Stimulated activated CD4-positive, alpha-beta T cell treated with anti-CD3 and anti-CD28 coated beads, Interleukin-2, amount 100 ng/mL, for 24 hours (primary cell): ENCODE measurements at places on chromosomes 2 and 18.

DNA sequence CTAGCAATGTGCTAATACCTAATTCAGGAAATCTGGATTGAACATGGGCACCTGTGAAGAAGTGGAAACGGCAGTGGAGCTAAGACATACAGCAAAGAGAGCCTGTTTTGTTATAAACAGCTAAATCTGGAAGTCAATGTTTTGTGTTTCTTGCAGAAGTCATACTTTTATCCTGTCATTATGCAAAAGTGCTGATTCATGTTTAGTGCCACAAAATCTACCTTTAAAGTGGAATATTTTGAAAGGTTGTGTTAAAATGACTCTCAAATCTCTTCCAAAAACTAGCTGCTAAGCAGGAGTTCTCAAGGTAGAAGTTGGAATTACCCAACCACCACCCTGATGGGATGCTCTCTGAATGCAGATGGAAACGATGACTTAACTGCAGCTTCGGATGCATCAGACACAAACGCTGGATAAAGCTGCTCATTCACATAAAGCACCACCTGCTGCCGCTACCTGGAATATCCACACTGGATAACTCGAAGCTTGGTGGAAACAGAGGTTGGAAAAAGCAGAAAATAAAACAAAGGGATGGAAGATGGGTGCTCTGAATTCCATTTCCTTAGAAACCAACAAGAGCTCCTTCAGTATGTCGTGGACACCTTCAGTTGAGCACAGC is 132.6 kb upstream of the ZNF236 start:
- no peak for DNase-seq

- DNase-seq, result no peak
Observed at GRCh38 chr2:86625096-86625495, 1.4 kb upstream of the RNF103 start.

DNA sequence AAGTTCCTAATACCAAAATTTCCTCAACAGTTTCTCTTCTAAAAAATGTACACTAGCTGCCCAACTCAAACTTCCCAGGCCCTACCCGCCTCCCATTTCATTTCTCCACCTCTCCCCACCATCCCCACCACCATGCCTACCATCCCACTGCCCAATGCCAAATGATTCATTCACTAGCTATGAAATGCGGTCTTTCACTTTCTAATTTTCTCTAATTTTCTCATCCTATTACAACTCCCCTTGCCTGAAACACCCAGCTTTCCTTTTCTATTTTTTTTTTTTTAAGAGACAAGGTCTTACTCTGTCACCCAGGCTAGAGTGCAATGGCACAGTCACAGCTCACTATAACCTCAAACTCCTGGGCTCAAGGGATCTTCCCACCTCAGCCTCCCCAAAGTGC is 38.4 kb downstream of the KIDINS220 start:
- no peak for DNase-seq

DNA sequence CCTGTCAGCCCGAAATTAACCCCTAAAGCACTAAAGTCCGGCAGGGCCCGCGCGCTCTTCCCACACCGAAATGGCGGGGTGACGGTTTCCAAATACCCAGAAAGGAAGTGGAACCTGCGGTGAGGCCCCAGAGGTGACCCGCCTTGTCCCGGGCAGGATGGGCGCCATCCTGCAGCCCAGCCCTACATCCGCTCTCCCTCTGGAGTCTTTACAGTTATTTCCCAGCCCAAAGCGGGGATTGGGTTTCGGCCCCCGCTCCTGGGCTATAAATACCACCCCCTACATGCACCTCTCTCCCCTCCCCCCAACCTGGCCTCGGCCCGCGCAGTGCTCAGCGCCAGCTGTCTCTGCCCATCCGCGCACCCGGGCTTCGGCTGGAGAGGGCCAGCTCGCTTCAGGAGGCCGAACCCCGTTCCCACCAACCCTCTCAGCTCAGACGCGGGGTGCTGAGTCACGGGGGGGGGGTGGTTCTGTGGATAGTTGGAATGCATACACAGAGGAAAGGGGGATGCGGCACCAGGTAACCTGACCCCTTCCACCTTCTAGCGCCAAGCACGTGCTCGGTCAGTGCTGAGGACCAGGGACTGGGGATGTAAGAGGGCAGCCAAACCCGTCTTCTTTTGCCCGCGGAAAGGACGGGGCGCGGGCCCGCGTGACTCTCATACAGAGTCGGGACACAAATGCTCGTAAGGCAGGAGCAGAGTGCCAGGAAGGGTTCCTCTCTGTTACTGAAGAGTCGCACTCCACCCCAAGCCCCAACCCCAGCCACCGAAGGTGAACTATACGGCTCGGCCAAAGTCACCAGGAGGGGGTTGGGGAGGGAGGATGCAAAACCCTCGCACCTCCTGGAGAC is at the start of gene TUBA4B:
TUBA4B (plus strand) TSS at position 344 of the 853 bp plus-strand sequence; CDS start at position 509, 165 bp downstream.
- peak; percentile 51 for DNase-seq

- no peak for DNase-seq
Observed at GRCh38 chr2:86283411-86284030, 53.9 kb downstream of the REEP1 start.

DNA sequence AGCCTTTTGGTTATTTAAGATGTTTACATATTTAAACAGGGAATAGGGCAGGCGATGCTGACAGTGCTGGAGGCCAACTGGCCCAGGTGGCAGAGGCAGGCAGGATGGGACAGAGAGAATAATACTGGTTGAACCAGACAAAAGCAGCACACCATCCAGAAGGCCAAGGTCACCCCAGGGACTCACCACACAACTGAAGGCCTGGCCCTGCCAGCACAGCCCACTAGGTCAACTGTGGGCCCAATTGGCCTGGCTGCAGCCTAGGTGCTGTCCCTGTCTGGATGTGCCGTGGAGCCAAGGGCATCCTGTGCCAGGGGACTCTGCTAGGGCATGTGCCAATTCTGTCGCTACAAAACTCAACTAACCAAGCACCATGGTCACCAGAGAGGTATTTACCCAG is 69.2 kb downstream of the RNF152 start:
- DNase-seq, result no peak

DNA sequence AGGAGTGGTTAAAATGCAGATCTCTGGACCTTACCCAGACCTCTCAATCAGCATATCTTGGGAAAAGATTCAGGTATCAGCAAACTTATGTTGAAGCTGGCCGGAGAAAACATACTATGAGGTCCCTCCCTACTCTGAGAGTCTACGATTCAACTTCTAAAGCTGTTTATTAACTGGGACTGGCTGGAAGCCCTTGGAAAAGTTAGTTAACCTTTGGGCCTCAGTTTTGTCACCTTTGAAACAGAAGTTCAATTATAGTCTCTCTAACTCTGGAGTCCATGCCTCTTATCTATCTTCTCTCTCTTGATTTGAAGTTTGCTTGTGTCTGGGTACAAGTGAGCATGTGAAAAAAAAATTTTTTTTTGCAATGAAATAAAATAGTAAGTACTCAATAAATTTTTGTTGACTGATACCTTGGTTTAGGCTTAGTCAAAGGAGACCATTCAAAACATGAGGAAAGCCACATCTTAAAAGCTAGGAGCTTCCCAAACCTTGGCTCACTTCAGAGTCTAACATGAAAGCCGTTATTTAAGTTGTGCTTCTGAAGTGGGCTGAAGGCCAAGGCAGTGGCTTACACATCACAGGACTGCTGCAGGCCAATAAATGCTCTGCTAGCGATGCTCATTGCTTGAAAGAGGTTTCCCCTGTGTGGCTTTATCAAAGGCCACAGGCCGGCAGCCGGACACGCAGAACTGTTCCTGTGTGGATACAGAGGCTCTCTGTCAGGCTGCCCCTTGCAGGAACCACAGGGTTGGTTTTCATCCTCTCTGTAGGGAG is 110.6 kb upstream of the FAM136A start:
- DNase-seq, result no peak
